ENCODE measurements at places on chromosomes 12 and 14. TPM values are rescaled to one million over a fixed set of nuclear protein-coding genes. Genes with fewer than 3 reads are reported as not detected.
A peak's percentile ranks its signal among the peaks of the same experiment; 100 is the strongest.

Gene ATXN7L3B
- total RNA-seq, result 16.6 TPM

- peak; percentile 23 for DNase-seq
These were observed 42.1 kb downstream of the ELK3 start for GRCh38 chr12:96236221-96236822.

GRCh38 chr12:110466791-110467190, 1.3 kb downstream of the GPN3 start:
- DNase-seq, result no peak

- no peak for DNase-seq
These were observed 6.0 kb downstream of the VPS37B start for GRCh38 chr12:122889761-122890520.
